ENCODE measurements at places on chromosomes 7 and 10.

DNA sequence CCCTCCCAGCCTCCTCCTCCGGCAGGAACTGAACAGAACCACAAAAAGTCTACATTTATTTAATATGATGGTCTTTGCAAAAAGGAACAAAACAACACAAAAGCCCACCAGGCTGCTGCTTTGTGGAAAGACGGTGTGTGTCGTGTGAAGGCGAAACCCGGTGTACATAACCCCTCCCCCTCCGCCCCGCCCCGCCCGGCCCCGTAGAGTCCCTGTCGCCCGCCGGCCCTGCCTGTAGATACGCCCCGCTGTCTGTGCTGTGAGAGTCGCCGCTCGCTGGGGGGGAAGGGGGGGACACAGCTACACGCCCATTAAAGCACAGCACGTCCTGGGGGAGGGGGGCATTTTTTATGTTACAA is 83.3 kb downstream of the PAX2 start:
- DNase-seq: peak; percentile 40

DNA sequence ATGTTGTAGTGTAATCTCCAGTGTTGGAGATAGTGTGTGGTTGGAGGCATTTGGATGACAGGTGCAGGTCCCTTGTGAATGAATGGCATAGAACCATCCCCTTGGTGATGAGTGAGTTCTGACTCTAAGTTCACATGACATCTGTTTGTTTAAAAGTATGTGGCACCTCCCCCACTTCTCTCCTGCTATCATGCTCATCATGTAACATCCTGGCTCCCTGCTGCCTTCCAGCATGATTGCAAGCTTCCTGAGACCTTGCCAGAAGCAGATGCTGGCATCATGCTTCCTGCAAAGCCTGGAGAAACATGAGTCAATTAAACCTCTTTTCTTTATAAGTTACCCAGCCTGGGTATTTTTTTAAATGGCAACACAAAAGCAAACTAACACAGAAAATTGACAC is 499.0 kb upstream of the SEMA3D start:
- no peak for DNase-seq

GRCh38 chr10:30701451-30702173 is 72.1 kb upstream of the LYZL2 start:
- DNase-seq: peak; percentile 65

GRCh38 chr10:62804356-62805230 is at the start of gene ADO:
ADO (plus strand) TSS chr10:62804720; CDS start chr10:62805060, 340 bp downstream.
- peak; percentile 78 for DNase-seq

GRCh38 chr10:71773221-71773971 is at the start of gene VSIR:
VSIR (minus strand) TSS chr10:71773520; CDS start chr10:71773439, 81 bp downstream.
- peak; percentile 91 for DNase-seq

DNA sequence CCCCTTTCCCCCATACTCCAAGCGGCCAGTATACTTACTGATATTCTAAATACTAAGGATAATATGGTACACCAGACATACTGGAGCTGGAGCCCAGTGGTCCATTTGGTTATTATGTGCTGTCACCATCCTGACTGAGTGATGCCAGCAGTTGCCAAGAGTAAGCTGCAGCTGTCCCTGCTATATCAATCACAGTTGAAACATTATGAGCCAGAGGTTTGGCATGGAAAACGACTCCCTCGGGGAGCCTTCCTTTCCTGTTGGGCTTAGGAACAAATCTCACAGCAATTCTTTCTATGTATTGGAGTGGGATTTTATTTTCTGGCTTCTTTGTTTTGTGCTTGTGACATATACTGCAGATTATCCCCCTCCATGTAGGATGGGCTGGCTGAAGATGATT is 32.6 kb downstream of the STRIP2 start:
- no peak for DNase-seq

- no peak for DNase-seq
Measured at GRCh38 chr7:82122275-82122674, 321.3 kb downstream of the CACNA2D1 start.

GRCh38 chr7:82404652-82405051 is 38.9 kb downstream of the CACNA2D1 start:
- no peak for DNase-seq

DNA sequence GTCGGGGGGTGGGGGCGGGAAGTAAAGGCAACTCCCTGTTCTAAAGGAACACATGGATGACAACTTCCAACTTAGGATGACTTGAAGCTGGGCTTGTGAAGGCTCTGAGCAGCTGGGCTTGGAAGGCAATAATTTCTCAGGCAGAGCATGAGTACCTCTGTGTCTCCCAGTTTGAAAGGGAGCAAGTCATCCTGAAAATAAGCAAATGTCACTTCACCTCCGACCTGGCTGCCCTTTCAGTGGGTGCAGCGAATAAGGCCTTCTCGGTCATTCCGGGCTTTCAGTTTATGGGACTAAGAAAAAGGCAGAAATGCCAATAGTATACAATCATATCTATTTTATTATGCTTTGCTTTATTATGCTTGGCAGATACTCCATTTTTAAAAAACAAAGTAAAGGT is 15.3 kb upstream of the ADAMTS14 start:
- DNase-seq: no peak

DNA sequence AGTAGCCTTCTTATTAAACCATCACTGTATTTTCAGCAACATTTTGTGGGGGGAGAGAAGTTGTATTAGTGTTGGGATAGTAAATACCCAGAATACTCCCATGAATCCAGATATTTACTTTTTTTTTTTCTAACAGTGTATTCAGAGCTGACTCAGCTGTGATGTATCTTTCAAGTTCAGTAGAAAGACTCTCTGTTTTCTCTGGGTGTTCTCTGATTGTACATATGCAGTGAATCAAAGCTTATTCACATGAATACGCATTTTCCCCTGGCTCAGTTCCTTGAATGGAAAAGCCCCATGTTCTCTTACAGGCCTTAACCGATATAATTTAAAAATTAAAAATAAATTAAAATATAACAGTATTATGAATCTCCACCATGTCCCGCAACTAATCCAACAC is 1.3 kb downstream of the TFPI2 start:
- DNase-seq: no peak

GRCh38 chr10:122280156-122280555 is 9.1 kb downstream of the BTBD16 start:
- no peak for DNase-seq

- DNase-seq: no peak
Measured at GRCh38 chr7:71424166-71425035, 292.5 kb downstream of the GALNT17 start.

DNA sequence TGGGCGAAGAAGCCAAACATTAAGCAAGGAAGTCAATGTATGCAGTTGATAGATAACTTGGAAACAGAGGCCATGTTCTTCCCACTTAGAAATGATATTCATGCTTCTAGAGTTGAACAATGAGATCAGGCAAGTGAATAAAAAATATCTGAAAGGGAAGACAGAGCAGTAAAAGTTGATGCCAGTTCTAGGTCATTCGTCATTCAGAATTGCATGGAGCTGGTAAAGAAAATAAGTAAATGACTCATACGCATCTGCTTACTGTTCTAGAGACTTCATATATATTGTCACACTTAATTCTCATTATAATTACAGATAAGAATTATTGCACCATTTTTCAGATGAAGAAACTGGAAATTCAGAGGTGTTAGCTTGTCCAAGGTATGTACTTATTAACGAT is 158.9 kb upstream of the FERD3L start:
- no peak for DNase-seq
